ENCODE measurements at places on chromosomes 13 and 19. TPM values are rescaled to one million over a fixed set of nuclear protein-coding genes. Genes with fewer than 3 reads are reported as not detected.

DNA sequence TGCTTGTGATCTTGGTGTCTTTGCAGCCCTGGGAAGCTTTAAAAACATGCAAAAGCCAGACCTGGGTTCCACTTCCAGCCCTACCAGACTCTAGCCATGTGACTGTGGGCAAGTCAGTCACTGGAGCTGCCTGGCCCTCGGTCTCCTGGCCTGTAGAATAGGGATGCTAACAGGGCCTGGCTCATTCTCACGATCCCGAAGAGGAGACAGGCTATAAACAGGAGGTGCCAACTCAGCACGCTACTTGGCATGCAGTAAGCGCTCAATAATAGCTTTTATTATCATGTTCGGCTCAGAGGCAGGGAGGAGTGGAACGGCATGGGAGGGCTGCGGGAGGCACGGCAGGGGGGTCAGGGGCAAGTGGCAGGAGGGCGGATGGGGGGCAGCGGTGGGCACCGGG is 1.7 kb downstream of the CTXN1 start:
- H3K36me3 ChIP-seq: no peaks in the 10 kb centered on the region
- DNase-seq: no peak

Gene CLC
- total RNA-seq: 1.8 TPM

DNA sequence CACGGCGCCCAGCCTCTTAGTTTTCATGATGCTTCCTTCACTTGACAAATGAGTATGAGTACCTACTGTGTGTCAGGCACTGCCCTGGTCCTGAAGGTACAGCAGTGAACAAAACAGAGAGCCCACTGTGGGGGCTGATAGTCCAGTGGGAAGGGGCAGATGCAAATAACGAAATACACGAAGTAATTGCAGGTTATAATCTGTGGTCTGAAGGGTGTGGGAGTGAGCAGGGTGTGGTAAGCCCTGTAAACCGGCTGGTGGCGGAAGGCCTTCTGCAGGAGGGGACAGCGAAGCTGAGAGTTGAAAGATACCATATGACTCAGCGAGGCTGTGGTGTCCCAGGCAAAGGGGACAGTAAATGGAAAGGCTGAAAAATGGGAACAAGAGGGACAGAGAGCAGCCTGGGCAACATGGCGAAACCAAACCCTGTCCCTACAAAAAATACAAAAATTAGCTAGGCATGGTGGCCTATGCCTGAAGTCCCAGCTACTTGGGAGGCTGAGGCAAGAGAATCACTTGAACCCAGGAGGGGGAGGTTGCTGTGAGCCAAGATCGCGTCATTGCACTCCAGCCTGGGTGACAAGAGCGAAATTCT is 60.5 kb downstream of the MAP4K1 start:
- H3K4me1 ChIP-seq: no peaks in the 10 kb centered on the region
- H3K36me3 ChIP-seq: no peaks in the 10 kb centered on the region
- no peak overlapping the region for H3K27ac ChIP-seq
- H3K4me3 ChIP-seq: no peak overlapping the region
- H3K27me3 ChIP-seq: no peaks in the 10 kb centered on the region

Gene CNOT3
- 40.4 TPM for total RNA-seq

Gene RNF113B
- total RNA-seq: not detected

Gene IGFL4
- not detected for total RNA-seq

Gene OR7C1
- not detected for total RNA-seq

GRCh38 chr13:30696278-30697176 is 38.8 kb upstream of the ALOX5AP start:
- H3K4me3 ChIP-seq: no peak overlapping the region
- peak; percentile 85 for DNase-seq
- peaks cover 22% of the 10 kb centered on the region for H3K4me1 ChIP-seq
- H3K27ac ChIP-seq: peak overlapping the region; percentile 32

Gene ATP4B
- total RNA-seq: not detected

DNA sequence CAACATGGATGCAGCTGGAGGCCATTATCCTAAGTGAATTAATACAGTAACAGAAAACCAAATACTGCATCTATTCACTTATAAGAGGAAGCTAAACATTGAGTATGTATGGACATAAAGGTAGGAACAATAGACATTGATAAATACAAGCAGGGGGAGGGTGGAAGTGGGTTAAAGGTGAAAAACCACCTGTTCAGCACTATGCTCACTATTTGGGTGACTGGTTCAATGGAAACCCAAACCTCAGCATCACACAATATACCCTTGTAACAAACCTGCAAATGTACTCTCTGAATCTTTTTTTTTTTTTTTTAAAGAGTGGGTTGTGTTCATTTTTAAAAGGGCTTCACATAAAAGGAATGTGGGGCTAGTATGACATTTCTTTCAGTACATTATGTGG is 26.9 kb upstream of the CPB2 start:
- H3K36me3 ChIP-seq: no peaks in the 10 kb centered on the region
- no peaks in the 10 kb centered on the region for H3K27me3 ChIP-seq
- no peak overlapping the region for H3K27ac ChIP-seq
- no peaks in the 10 kb centered on the region for H3K4me1 ChIP-seq

DNA sequence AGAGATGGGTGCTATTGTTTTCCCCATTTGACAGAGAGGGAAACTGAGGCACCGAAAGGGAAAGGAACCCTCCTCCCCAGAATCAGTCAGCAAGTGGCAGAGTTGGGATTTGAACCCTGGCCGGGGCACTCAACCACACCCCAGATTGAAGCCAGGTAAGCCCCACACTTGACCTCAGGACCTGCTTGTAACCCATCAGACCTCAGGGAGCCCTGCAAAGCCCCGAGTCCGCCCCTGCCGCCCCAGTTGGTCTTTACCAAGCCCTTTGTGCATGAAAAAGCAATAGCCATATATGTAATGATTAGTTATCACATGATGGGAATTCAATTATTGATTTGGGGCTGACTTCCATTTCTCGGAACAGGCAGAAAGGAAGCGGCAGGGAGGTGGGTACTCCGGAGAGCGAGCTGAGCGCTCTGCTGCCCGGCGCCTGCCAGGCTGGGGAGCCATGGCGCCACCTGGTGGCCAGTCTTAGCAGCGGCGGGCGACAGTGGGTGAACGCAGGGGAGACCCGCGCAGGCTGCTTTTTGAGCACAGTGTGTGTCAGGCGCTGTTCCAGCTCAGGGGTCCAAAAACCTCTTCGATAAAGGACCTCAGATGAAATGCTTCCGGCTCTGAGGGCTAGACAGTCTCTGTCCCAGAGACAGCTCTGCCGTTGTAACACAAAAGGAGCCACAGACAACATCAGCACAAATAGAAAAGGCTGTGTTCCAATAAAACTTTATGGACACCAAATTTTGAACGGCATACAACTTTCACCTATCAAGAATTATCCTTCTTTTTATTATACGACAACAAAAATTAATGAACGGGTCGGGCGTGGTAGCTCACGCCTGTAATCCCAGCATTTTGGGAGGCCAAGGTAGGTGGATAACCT is 82.9 kb upstream of the CACNA1A start:
- DNase-seq: peak; percentile 76
- H3K36me3 ChIP-seq: no peaks in the 10 kb centered on the region
- no peaks in the 10 kb centered on the region for H3K4me1 ChIP-seq
- no peaks in the 10 kb centered on the region for H3K27me3 ChIP-seq

Gene LRRC63
- total RNA-seq: 0.83 TPM

Gene KIR2DL3
- not detected for total RNA-seq

Gene ZNF790
- 10.7 TPM for total RNA-seq

DNA sequence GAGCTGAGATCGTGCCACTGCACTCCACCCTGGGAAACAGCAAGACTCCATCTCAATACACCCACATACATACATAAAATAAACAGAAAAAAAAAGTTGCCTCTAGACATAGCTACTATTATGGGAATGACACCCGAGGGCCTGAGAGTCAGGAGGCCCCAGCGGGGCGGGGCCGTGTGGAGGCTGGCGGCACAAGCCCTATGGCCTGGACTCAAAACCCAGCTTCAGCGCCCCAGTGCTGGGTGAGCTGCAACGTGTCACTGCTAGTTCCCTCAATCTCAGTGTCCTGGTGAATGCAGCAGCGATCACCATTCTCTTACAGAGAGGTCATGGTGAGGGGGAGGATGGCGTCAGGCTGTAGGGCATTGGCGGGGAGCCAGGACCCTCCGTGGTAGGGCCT is 9.2 kb upstream of the ZSCAN1 start:
- H3K4me3 ChIP-seq: no peak overlapping the region
- no peaks in the 10 kb centered on the region for H3K4me1 ChIP-seq
- no peaks in the 10 kb centered on the region for H3K36me3 ChIP-seq

DNA sequence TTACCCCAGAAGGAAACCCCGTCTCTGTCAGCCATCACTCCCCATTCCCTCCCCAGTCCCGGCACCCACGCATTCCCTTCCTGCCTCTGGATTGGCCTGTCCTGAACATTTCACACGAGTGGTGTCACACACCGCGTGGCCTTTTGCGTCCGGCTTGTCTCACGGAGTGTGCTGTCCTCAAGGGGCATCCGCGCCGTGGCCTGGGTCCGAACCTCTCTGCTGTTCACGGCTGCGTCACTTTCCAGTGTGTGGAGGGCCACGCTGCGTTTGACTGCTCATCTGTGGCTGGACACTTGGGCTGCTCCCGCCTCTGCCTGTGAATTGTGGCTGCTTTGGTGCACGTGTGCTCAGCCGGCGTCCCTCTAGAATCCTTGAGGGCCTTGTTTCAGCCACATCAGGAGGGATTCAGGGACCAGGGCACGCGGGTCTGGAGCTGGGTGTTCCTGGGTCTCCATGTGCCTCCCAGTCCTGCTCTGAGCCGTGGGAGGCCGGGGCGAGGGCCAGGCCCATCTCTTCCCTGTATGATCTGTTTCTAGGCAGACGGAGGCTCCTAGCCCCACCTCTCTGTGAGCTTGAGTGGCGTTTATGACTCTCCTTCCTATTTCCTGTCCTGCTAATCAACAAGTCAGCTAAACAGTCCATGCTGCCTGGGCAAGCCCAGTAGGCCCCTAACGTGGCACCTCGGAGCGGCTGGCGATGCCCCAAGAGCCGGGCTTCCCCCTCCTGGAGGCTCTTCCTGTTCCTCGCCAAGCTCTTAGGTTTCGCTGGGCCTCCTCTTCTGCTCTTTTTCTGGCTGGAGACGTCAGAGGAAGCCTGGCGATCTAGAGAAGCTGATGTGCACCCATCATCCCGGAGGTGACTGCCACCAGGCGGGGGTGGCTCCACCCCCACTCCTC is 8.1 kb downstream of the STK11 start:
- H3K4me1 ChIP-seq: peaks cover 3% of the 10 kb centered on the region
- DNase-seq: no peak
- H3K4me3 ChIP-seq: no peak overlapping the region
- H3K36me3 ChIP-seq: no peaks in the 10 kb centered on the region

DNA sequence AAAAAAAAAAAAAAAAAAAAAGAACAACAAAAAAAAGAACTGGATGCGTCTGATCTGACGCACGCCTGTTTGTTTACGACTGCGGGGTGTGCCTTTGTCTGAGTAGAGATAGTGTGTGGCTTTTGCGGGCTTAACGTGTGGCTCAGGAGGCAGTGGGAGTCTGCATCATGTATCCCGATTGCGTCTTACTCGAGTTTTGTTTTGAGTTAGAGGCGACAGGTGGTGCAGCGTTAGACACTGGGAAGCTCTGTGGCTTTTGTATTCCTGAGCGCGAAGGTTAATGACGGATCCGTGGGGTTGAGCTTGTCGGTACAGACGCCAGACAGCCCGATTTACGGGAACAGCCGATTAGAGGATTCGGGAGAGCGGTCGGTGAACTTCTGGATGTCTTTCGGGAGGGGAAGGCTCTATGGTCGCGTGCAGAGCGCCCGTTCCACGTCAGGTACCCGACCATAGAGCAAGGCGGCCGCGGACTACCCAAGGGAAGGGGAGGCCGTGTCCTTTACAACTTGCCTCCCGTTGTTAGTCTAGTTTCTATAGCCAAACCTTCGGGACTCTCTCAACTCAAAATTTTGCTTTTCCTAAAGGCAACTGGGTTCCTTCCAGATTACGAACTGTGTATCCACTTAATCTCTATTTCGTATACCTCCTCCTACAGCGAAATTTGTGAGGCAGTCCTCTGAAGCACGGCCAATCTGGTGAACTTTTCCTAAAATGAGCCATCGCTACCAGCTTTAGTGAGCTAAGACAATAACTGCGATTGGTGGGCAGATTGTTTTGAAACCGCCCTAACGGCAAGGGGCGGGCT is 926 bp upstream of the HNRNPUL1 start:
- no peaks in the 10 kb centered on the region for H3K27me3 ChIP-seq
- DNase-seq: peak; percentile 79
- peak overlapping the region; percentile 46 for H3K4me3 ChIP-seq
- peaks cover 4% of the 10 kb centered on the region for H3K36me3 ChIP-seq

Gene LYPD3
- total RNA-seq: 0.28 TPM

DNA sequence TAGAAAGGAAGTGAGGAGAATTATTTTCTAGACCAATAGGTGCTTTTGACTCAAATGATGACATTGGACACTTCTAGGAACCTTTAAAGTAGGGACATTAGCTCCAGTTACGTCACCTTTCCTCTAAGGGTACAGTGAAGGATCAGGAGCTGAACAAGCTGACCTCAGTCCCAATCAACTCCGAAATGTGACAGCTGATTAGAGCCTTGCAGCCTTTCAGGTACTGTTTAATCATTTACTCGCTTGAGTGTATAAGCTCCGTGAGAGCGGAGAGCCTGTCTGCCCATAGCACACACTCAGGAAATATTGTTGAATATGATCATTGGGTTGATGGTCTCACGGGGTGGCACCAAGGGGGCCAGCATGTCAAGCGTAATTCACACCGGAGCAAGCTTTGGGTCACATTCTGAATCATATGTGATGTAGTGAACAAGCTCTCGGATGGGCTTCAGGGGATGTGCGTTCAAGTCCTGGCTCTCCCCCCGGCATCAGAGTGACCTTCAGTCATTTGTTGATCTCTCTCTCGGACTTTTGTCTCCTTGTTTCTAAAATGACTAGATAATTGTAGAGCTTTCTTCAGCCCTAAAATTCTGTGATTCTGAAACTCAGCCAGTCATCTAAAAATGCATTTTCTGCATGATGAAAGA is 141.9 kb downstream of the ZIC5 start:
- H3K4me1 ChIP-seq: no peaks in the 10 kb centered on the region
- no peak overlapping the region for H3K4me3 ChIP-seq
- H3K27ac ChIP-seq: no peak overlapping the region
- DNase-seq: no peak

Gene CEACAM20
- not detected for total RNA-seq
